Glomerular endothelial cell (primary cell): ENCODE measurements at places on chromosomes 12 and 14. TPM values are rescaled to one million over a fixed set of nuclear protein-coding genes. Genes with fewer than 3 reads are reported as not detected.

AQP6 gene
- not detected in 2 replicates for total RNA-seq

DNA sequence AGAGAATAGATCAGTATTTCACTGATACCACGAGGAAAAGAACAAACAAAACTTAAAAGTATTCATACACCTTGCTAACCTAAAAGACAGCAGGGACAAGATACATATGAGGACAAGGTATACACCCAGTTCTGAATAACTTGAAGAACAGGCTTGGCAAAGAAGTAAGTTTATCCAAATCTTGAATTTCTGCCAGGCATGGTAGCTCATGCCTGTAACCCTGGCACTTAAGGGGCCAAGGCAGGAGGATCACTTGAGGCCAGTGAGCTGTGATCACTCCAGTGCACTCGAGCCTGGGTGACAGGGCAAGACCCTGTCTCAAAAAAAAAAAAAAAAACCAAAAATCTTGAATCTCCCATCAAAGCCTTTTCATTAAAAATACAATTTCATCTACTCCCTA lies 25.0 kb downstream of the EIF2S1 start:
- DNase-seq = no peak

GRCh38 chr12:87171356-87171755 lies 857.8 kb downstream of the C12orf50 start:
- no peak for DNase-seq

DNA sequence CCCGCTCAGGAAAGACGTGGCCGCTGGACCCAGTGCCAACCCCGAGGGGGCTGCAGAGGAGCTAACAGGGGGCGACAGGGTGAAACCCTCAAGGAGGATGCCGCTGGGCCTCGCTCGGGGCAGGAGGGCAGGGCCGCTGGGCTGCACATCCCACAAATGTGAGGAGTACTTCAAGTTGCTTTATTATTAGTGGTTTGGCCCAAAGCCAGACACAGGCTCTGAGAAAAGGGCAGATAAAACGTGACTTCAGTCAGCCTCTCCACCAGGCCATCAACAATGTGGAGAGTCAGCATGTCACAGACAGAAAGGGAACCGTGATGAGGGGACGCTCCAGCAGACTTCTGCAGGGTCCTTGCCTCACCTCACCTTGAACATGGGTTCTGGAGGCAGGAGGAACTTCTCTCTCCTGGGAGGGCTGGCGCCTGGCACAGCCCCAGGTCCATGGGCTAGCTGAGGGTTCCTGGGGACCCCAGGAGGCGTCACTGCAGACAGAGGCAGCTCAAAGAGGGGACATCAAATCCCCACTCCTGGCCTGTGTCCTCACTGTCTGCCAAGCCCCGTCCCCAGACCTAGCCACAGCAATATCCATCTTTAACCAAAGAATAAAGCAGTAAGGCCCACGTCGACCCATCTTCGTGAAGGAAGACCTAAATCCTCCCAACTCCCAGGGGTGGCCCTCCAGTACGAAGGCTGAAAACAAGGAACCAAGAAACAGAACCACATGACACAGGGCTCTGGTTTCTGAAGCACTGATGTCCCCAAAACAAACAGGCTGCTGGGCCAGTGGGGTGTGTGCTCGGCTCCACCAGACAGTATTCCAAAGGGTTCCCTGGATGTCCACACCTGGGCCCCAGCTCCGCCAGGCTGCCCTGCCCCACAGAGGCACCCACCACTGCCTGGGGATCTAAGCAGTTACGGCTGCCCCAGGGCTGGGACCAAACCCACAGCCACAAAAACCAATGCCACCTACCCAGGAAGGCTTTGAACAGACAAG lies 35.1 kb downstream of the CCDC85C start:
- no peak for DNase-seq
